ENCODE measurements at places on chromosomes 13 and 19.

DNA sequence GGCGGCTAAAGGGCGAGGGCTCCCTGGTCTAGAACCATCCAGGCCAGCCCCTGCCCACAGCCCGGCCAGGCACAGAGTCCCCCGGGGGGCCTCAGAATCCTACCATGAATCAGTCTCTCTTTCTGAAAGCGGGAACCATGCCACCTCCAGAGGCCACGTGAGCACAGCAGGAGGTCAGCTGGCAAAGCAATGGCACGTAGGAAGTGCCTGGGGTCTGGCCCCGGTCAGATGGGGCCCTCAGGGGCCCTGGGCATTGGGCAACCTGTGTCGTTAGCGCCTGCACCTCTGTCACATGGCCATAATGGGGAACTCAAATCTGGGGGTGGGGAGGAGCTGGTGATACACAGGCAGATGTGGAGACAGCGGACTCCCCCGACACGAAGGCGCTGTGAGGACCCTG is 8.8 kb downstream of the MFSD12 start:
- DNase-seq = no peak

- DNase-seq = no peak
Observed at GRCh38 chr13:103539721-103540381, 473.6 kb upstream of the SLC10A2 start.

DNA sequence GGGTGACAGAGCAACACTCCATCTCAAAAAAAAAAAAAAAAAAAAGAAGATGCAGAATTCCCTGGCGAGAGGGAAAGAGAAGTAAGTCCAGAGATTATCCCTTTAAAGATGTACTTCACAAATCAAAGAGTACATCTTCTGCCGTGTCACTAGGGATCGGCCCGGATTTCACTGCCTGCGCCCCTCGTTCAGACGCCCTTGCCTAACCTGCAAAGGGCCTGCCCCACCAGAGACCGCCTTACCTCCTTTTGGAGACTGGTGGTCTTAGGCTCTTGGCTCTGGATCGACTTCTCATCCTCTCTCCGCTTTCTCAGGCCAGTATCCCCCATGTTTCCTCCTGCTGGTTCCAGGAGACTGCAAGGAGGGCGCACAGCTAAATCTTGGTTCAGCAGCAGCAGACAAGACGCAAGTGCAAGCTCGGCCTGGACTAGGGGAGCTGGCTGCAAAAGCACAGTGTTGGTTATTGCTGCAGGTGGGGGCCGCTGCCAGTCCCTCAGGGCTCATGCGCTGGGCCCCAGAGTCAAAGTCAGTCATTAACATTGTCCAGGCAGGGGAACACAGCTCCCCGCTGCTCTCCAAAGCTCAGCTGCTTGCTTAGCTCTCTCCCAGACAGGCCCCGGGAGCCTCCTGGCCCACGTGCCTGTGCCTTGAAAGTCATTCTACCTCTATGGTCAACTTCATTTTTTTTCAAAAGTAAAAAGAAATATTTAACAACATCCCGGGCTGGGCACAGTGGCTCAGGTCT is 1.2 kb downstream of the SLC7A9 start:
- DNase-seq = no peak

GRCh38 chr19:39425744-39426143 is 10.0 kb downstream of the RPS16 start:
- DNase-seq = no peak

DNA sequence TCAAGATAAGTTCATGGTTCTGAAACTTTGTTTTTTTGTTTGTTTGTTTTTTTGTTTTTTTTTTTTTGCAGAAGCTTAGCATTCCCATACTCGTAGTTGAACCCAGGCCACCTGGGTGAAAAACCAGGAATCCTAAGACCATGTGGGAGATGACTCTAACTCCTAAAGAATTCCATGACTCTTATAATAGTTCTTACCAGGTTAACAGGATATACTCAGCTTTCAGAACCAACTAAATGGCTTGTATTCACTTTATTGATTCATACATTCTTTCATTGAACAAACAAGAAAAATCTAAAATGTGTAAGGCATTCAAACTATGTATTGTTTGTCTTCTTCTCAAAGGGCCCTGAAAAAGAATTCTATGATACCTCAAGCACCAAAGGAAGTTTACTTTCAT is 40.5 kb upstream of the KLF5 start:
- DNase-seq = no peak

DNA sequence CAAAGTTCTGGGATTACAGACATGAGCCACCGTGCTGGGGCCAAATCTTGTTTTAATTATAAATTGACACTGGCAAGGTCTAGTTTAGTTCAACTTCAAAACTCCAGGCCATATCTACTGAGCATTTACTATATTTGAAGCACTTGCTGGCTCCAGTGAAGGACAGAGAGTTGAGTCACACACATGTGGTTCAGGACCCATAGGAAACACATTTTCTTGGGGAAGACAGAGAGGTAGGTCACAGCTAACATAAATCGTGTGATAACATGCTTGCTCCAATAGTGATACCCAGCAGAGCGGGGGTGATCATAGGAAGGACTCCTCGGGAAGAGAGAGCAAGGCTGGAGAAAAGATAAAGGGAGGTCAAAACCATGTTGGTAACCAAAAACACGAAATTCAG is 170.6 kb upstream of the TSC22D1 start:
- no peak for DNase-seq

GRCh38 chr19:33550768-33551167 is 29.2 kb upstream of the PEPD start:
- DNase-seq = no peak

DNA sequence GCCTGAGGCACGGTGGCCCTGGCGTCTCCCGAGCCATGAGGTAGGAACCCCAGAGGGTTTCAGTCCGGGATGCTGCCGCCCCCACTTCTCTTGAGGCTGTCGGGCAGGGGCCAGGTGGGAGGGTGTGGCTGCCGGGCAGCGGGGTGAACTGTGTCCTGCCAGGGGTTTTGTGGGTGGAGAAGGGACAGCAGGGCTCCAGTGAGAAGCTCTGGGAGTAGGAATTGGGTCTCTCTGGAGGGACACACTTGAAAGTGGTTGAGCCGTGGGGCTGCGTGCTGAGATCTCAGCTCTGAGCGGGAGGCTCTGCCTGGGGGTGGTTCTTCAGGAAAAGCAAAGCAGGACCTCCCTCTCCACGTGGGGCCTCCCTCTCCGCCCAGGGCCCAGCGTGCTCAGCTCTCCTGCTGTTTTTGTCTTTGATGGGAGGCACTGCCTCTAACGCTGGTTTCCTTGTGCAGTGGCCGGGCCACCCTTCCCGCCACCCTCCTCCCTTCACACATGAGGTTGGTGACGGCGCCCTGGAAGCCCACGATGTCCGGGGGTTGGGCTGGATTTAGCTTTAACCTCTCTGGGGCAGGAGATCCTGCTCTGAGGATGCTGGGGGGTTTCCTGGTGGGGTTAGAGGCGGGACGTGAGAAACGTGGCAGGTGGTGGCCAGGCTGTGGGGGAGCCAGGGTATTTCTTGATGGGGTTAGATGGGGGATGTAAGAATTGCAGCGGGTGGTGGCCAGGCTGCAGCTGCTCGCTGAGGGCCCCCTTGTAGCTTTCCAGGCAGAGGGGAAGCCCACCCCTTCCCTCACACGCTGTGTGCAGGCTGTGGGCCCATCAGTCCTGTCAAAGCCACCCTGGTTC is 15.3 kb upstream of the ZNF554 start:
- DNase-seq = no peak

GRCh38 chr19:5268801-5269200 is 71.8 kb downstream of the PTPRS start:
- no peak for DNase-seq

- DNase-seq = no peak
Observed at GRCh38 chr13:48976576-48977285, 1.0 kb downstream of the FNDC3A start.

DNA sequence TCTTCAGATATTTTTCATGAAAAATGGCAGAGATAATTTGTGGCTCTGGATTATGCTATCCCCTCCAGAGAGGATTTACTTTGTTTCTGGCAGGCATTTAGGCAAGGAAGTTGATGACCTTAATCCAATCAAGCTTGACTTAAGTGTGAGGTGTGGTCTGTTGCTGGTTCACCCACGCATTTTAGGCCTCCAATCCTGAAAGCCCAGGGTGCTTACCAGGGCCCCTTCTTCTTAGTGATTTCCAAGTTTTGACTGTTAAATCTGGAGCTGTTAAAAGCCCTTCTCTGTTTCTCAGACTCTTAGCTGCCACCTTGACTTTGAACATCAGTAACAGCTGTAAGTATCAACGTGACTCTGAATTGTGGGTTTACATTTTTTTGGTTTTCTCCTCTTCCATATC is 161.8 kb downstream of the DNAJC15 start:
- DNase-seq = no peak

DNA sequence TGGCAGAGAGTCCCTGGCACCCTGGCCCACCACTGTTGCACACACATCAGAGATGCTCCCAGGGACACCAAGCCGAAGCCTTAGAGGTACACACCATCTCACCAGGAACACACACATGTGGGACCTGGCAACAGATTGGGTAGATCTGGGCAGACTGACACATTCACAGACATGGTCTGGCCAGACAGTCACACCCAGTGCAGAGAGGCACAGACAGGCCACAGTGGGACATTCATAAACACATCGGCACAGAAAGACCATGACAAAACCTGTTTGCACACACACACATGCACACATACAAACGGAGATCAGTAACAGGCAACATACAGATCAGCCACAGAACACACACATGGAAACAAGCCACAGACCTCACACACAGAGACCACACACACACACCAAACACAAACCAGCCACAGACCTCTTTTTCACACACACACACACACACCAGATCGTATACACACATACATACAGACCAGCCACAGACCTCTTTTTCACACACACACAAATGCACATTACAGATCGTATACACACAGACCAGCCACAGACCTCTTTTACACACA is 6.3 kb upstream of the JUNB start:
- DNase-seq = no peak

GRCh38 chr13:28273919-28274318 is 135.6 kb downstream of the PAN3 start:
- no peak for DNase-seq

DNA sequence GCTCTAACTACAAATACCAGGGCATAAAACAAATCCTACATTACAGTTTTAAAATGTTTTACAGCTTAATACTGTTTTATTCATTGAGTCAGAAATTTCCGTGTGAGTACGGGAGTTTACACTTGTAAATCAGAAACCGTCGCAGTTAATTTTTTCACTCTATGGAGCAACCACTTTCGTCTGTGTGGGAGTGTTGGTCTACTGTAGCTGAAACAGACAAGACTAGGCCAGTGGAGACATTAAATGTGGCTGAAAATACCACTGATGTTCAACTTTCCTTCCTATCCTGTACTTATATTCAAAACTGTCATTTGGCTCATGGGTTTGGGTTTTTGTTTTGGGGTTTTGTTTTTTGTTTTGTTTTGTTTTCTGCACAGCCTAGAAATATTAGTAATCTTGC is 268.7 kb downstream of the DCT start:
- DNase-seq = no peak

DNA sequence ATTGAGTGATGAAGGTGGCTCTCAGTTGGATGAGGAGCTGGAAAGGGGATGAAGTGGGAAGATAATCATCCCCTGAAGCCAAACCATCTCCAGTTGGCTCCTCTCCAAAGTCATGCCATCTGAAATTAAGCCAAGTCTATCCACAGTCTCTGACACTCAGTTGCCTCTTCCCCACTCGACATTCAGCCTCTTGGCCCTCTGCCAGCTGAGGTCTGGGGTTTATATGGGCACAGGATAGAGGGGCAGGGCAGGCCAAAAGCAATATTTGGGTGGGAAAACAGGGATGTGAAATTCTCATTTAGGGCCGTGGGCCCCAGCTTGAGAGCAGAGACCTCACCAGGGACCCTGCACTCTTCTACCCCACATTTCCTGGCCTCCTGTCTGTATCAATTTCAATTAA is 85.9 kb downstream of the SLITRK1 start:
- DNase-seq = no peak

GRCh38 chr19:41409288-41409687 is 11.7 kb downstream of the BCKDHA start:
- DNase-seq = no peak

DNA sequence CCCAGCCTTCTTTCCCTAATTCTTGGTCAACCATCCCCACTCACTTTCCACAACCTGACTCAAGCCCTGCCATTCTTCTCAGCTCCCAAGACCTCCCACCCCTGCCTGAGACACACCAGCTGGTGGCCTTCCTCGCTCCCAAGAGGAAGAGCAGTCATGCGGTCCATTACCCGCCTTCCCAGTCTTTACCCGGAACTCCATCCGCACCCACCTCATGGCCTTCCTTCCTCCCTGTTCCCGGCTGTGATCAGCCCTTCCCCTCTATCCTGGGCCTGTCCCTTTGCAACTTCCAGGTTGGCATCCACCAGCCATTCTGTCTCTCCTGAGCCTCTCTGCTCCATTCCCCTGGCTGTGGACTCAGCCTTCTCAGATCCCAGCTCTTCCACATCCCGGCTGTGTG is 18.6 kb upstream of the INSR start:
- no peak for DNase-seq

- DNase-seq = no peak
Observed at GRCh38 chr13:31199527-31199848, 287 bp upstream of the B3GLCT start.

DNA sequence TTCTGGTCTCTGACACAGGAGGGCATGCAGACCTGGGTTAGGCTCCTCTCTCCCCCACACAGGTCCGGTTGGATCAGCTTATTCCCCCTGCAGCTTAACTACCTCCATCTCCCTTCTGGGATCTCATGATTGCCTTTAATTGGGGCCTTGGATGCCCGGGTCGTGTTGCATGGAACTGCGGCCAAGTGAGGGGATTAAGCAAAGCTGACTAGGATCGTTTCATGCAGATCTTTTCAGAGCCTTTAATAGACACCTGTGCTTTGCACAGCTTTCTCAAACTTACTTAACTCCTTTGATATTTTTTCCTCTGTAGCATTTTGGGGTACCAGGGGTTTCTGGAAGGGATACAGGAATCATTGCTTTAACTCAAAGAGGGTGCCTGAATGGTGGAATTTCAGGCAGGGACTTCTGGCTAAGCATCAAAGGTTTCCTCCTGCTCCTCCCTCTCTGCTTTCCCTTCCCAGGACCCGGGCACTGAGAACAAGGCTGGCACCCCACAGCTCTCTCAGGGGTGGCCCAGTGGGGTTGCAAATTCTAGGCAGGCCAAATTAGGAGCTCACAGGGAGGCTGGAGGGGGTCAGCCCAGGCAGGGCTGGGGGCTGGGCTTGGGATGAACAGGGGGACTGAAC is 477 bp downstream of the NFILZ start:
- DNase-seq = no peak

DNA sequence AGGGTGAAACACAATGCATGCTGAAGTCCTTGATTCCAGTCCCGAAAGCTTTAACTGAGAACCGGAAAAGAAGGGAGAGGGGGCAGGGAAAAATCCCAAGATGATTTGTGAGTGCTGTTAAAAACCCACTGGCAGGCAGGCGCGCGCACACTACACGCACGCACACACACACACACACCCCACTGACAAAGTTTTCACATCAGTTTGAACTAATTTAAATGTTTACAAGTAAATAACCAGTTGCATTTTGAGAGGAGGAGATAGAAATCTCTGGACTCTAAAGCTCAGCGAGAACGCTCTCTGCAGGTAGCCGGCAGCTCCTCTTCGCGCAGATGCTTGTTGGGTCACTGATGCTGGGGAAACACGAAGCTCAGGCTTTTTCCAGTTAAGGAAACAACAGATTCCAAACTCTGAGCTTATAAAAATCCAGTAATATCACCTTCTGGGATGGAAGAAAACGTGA is 818 bp upstream of the SLITRK1 start:
- DNase-seq = no peak
